ENCODE measurements at places on chromosomes 4 and X. TPM values are rescaled to one million over a fixed set of nuclear protein-coding genes. Genes with fewer than 3 reads are reported as not detected.
A peak's percentile ranks its signal among the peaks of the same experiment; 100 is the strongest.

DNA sequence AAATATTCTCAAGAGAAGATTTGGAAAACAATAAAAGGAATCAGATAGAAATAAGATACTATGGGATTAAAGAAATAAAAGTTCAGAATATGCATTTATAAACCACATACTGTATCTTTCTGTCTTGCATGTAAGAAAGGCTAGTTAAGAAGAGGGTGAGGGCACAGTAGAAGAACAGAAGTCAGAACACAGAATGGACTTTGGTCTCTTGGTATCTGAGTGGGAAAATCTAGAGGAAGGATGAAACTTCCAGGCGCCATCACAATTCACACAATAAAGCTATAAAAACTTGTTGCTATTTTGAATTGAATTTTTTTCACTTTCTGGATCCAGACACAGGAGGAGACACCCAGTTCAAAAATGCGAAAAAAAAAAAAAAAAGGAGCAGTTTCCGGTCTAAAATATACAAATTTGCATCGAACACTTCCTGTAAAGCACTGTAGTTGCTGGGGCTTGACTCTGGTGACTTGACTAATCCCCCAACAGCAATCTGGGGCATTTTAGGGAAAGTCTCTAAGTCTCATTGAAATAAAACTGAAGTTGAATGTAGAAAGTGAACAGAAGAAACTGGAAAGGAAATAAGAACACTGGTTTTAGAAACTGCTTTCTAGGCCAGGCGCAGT is 8.1 kb upstream of the NAAA start:
- no peak overlapping the region for H3K4me3 ChIP-seq
- H3K4me1 ChIP-seq: no peaks in the 10 kb centered on the region
- no peak for DNase-seq

DNA sequence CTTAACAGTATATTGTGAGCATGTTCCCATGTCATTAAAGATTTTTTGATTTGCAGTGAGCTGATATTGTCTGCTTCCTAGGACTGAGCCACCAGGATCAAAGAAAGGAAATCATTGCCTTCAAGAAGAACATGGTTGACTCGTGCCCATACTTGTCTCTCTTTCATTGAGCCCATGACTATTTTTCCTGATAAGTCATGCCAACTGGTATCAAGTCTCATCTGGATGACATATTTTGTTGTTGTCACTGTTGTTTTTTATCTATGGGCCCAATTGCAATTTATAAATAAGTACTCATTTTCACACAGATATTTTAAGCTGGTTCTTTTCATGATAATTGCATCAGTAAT is 10.2 kb upstream of the RHOH start:
- H3K4me3 ChIP-seq: no peak overlapping the region
- no peaks in the 10 kb centered on the region for H3K27me3 ChIP-seq
- DNase-seq: no peak
- H3K27ac ChIP-seq: no peak overlapping the region

ADH6 gene
- total RNA-seq: not detected

DNA sequence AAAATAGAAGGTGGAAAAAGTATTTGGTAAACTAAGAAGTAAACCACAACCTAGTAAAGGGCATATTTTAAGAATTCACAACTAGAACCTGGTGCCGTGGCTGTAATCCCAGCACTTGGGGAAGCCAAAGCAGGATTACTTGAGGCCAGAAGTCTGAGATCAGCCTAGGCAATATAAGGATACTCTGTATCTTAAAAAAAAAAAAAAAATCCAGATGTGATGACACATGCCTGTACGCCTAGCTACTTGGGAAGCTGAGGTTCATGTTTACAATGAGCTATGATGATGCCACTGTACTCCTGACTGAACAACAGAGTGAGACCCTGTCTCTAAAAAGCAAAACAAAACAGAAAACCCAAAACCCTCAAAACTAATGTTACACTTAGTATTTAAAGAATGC is 294.9 kb upstream of the ZCCHC13 start:
- no peaks in the 10 kb centered on the region for H3K27me3 ChIP-seq
- no peak for DNase-seq
- no peak overlapping the region for H3K27ac ChIP-seq
- H3K4me1 ChIP-seq: no peaks in the 10 kb centered on the region
- H3K4me3 ChIP-seq: no peak overlapping the region
- H3K36me3 ChIP-seq: no peaks in the 10 kb centered on the region

FMR1NB gene
- not detected for total RNA-seq

CD99 gene
- total RNA-seq: 240 TPM

ATG4A gene
- total RNA-seq: 10.8 TPM

DNA sequence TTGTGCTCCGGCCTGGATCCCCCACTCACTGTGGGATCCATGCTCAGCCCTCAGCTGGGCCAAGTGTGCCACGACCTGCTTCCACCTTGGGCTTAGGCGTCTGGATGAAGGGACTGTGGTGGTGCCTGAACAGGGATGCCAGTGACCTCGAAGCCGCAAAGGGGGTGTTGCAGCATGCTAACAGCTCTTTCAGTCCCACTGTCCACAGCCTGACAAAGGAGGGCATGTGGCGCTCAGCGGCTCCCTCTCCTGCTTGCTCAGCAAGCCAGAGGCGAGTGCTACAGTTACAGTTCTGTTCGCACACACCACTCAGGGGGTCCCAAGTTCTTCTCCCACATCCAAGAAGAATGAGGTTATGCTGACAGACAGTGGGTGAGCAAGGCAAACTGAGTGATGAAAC is 5.2 kb upstream of the IGBP1 start:
- no peak overlapping the region for H3K27ac ChIP-seq
- H3K36me3 ChIP-seq: no peaks in the 10 kb centered on the region
- no peak overlapping the region for H3K4me3 ChIP-seq
- H3K4me1 ChIP-seq: peaks cover 9% of the 10 kb centered on the region
- no peaks in the 10 kb centered on the region for H3K27me3 ChIP-seq

DNA sequence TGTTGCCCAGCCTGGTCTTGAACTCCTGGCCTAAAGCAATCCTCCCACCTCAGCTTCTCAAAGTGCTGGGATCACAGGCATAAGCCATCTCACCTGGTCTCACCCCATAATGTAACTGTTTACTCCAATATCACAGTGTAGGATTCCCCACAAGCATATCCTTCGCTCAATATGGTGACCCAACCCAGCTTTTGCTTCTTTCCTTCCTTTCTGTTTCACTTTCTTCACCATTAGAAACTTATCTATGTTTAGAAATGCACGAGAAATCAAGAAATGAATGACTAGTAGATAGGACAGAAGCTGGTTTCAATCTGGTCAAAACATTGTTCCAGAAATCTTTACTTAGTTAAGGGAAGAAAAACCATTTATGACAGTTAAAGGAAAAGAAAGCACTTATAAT is 18.9 kb downstream of the TSPAN5 start:
- H3K4me3 ChIP-seq: peak overlapping the region; percentile 28
- H3K36me3 ChIP-seq: no peaks in the 10 kb centered on the region
- H3K4me1 ChIP-seq: peaks cover 35% of the 10 kb centered on the region
- H3K27me3 ChIP-seq: no peaks in the 10 kb centered on the region

BBS12 gene
- total RNA-seq: 2.1 TPM
